ENCODE measurements at places on chromosomes 7 and 10.

- DNase-seq: no peak
These were observed 42.7 kb downstream of the PTPN12 start for GRCh38 chr7:77579797-77580196.

DNA sequence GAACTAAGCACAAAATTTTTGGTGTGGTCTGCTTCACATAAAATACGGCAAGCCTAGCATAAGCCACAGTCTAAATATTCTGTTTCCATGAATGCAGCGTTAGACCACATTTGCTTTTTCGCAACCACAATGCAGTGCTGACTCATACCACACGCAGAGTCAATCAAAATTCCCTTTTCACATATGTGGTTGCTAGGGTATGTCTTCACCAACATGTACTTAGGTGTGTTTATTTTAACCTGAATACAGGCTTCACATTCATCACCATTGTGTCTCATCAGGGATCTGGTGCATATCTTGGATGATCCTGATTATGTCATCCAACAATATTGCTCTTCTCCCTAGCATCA is 90.8 kb downstream of the CHN2 start:
- DNase-seq: peak; percentile 45

- no peak for DNase-seq
These were observed 237.9 kb upstream of the DGKB start for GRCh38 chr7:15140431-15140830.

GRCh38 chr10:56653289-56653688 is 292.2 kb upstream of the ZWINT start:
- no peak for DNase-seq

- DNase-seq: no peak
These were observed 11.0 kb downstream of the VSTM4 start for GRCh38 chr10:49104323-49104722.

DNA sequence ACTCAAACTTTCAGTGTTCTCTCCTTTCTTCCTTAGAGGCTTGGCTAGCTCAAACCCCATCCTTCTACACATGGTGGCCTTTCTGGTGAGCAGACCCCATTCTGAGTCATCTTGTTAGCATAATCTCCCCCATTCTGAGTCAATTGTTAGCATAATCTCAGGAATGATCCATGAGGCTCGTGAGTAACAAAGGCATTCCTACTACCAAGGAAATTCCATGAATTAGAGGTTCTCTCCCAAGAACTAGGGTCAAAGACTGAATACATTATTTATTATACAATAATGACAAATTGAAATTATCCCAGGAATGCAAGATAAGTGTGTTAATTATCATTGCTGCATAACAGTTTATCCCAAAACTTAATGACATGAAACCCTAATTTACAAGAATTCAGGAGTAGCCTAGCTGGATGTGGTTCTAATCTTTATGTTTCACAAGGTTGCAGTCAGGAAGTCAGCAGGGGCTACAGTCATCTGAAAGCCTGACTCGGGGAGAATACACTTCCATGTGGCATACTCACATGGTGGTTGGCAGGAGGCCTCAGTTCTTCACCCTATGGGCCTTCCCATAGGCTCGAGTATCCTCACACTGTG is 100.2 kb downstream of the MMRN2 start:
- DNase-seq: no peak

DNA sequence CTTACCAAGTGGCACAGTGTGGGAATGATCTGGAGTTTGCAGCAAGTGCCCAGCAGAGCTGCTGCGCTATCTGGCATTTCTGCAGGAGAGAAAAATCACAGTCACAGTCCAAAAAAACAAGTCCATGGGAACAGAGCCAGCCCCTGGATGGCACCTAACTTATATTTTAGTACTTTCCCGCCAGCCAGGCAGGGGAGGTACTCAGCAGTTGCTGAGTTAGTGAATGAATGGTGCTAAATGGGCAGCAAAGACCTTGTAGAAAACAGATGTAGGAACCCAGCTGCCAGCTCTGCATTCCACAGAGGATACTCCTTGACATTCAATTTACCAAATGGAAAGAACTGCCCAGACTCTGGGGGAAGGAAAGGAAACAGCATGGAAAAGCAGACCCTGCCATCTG is 54.5 kb downstream of the GSDME start:
- DNase-seq: no peak

DNA sequence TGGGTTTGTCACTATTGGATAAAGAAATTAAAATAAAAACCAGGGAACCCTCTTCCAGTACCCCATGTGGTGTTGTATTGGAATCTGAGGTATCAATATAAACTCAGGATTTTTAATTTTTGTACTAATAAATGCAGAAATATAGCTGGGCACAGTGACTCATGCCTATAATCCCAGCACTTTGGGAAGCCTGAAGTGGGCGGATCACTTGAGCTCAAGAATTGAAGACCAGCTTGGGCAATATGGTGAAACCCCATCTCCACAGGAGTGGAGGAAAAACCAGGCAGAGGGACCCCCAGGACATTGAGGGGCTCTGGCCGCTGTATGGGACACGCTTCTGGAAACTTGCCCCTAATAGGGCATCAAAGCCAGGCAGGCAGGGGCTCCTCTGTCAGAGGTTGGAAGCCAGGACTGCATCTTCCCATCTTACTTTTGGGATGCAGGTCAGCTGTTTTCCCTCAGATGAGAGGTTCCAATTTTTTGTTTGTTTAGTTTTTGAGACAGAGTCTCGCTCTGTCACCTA is 11.1 kb downstream of the ADIRF start:
- DNase-seq: no peak

- DNase-seq: no peak
These were observed 283.4 kb downstream of the TFEC start for GRCh38 chr7:115747174-115747573.

GRCh38 chr7:2159176-2159520 is 73.6 kb downstream of the MAD1L1 start:
- no peak for DNase-seq

DNA sequence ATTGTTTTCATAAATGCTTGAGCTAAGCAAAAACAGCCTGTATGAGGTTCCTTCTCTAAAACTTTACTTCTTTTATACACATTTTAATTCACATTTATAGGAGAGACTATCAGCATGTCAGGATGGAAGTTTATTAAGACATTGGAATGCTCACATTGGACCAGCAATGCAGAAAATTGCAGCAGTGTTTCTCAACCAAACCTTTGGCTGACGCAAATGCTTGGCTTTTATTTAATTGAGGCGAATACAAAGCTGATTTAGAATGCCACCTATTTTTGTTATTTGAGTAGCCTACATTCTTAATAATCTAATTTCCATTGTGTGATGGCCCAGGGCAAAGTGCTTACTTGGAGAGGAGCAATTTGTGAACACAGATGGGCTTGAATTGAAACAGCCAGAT is 283.2 kb downstream of the ARL4A start:
- DNase-seq: no peak

GRCh38 chr7:27031289-27032172 is 64.3 kb downstream of the HOXA1 start:
- DNase-seq: peak; percentile 51

DNA sequence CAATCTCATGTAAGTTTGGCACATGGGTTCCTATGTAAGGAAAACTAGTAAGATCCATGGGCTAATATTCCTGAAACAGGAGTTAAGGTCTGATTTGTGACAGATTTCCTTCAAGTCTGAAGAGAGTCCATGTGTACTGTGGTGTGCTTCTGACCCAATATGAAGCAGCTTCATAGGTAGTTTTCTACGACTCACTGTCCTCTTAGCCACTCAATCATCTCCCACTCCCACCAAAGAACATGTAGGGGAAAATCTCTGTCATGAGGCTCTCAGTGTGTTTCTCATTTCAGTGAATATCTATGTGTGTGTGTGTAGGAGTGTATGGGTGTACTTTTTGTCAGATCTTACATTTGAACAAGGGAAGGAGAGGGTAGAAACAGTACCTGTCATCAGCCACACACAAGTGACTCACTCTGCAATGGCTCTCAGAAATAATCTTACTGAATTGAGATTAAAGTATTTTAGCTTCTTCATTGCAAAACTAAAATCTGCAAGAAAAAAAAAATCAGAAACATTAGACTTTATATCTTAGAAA is 31.1 kb downstream of the RELN start:
- DNase-seq: no peak

GRCh38 chr10:110241407-110241806 is 34.0 kb downstream of the MXI1 start:
- DNase-seq: peak; percentile 6

DNA sequence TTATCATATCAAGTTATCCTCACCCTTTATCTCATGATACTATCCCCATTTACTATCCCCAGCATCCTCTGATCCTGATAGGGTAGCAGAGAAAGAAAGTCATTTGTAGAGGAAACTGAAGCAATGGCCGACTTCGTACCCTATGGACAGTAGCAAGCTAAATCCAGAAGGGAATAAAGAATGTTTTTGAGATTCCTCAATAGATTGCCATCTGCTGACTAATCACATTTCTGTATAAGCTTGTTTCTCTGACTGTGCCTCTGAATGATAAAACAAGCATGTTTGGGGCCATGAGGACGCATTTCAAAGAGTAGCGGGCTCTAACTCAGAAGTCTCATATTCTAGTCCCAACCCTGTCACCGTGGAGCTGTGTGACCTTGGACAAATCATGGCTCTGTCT is 13.2 kb upstream of the FAM107B start:
- no peak for DNase-seq

GRCh38 chr7:107728276-107728675 is 15.7 kb upstream of the CBLL1 start:
- DNase-seq: no peak

- no peak for DNase-seq
These were observed 26.2 kb upstream of the FRMD4A start for GRCh38 chr10:14356921-14357320.

- no peak for DNase-seq
These were observed 6.1 kb upstream of the GUSB start for GRCh38 chr7:65988084-65988483.

- DNase-seq: no peak
These were observed 24.6 kb downstream of the RAMP3 start for GRCh38 chr7:45181991-45182855.
